Brain (organoid and tissue), 16 donors: ENCODE measurements at places on chromosomes 5 and 9.

DNA sequence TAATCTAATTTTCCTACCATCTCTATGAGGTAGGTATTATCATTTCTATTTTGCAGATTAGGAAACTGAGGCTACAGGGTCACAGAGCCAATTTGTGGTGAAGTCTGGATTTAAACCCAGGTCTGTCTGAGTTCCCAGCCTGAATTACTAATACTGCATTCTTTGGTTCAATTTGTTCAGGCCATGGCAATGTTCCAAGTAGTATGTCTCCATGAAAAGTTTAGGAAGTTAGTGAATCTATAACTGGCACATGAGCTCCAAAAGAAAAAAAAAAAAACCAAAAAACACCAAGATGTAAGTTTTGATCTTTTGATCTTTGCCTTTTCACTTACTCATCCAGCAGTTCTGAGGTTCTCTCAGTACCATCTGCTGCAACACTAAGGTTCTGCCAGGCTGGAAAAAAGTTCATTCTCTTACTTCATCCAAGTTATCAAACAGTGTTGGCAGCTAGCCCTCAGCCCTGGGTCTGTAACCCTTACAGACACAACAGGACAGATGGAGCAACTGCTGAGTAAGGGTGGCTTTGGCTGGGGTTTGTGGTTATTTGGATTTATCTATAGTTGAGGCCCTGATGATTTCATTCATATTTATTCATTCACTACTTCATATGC, 4.4 kb upstream of the TMEM268 start:
- DNase-seq, result no peak

DNA sequence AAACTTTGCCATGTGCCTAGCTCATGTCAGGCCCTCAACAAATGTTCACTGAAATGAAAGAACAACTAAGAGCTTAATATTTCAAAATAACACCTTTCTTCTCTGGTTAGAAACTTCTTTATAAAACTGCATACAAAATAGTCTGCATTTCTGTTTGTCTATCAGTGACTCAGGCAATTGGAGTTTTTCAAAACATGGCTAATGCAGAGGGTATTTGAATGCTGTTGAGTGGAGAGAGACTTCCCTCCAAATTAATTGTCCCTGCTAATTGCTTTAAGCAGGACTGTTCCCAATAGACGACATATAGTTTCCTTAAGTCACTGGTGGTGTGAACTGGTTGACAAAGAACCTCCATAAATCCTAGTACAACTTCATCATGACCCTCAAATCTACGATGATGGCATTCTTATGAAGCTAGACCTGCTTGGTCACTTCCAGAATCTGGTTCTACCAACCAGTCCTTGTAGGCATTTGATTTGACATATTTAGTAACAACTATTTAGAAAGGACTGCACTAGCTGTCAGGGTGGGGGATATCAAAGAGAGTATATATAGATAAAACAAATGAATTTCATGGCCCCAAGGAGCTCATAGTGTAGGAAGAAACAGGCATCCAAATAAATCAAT, 84.5 kb downstream of the PRLR start:
- DNase-seq, result no peak

GRCh38 chr5:147611483-147611882, 101.6 kb upstream of the DPYSL3 start:
- DNase-seq, result no peak

GRCh38 chr5:72268753-72269410, 51.2 kb downstream of the MRPS27 start:
- DNase-seq, result peak; percentile 53

GRCh38 chr5:107875833-107876232, 205.1 kb upstream of the EFNA5 start:
- peak; percentile 46 for DNase-seq

GRCh38 chr9:138040446-138041430, 163.2 kb downstream of the CACNA1B start:
- DNase-seq, result no peak

- no peak for DNase-seq
These were observed 240.0 kb upstream of the SLC24A2 start for GRCh38 chr9:20028849-20029231.

- no peak for DNase-seq
These were observed 71.8 kb downstream of the KDM4C start for GRCh38 chr9:6829536-6829935.

- no peak for DNase-seq
These were observed 105.4 kb downstream of the DAPK1 start for GRCh38 chr9:87602933-87603643.

- DNase-seq, result peak; percentile 81
These were observed 37.8 kb upstream of the S1PR3 start for GRCh38 chr9:88953381-88954029.

DNA sequence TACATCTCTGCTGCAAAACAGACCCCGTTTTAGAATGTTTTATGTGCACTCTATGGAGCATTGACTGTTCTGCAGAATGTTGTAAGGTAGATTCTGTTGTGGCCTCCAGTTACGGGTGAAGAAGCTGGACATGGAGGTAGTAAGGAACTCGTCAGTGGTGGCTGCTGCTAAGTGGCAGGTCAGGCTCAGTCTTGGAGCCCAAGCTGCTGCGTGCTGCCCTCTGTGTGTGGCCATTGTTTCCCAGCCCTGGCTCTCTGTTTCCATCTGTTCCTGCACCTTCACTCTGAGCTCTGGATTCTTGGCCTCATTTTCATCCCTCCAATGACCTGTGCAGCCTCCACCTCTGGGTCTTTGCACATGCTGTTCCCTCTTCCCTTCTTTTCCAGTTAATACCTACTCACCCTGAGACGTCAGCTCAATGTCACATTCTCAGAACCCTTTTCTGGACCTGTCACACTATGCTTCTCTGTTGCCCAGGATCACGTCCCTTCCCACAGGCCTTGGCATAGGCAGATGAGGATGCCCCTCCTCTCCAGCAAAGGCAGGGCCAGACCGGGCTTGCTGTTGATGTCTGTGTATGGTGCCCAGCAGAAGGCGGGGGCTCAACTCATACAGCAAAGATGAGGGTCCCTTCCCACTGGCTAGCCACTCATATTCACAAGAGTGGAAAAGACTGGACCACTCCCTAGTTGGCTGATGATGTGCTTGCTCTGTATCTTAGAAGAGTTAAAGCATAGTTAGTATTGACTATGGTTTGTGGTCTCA, 97.6 kb downstream of the TENT4A start:
- no peak for DNase-seq

DNA sequence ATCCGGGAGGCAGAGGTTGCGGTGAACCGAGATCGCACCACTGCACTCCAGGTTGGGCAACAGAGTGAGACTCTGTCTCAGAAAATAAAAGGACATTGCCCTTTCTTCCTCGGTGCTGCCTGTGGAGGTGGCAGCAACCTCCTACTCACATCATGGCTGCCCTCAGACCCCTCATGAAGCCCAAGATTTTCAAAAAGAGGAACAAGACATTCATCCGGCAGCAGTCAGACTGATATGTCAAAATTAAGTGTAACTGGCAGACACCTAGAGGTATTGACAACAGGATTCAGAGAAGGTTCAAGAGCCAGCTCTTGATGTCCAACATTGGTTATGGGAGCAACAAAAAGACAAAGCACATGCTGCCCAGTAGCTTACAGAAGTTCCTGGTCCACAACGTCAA, 12.6 kb upstream of the PAX5 start:
- DNase-seq, result no peak

DNA sequence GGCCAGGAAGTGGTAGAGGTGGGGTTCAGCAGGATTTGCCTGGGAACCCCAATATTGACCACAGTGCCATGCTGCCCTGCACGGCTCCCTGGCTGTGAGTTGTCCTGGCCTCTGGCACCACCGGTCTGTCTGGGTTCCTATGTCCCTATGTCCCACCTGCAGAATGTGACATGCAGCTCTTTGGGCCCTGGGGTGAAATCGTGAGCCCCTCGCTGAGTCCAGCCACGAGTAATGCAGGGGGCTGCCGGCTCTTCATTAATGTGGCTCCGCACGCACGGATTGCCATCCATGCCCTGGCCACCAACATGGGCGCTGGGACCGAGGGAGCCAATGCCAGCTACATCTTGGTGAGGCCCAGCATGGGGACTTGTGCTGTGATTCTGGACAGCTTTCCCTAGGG, 2.0 kb upstream of the CACFD1 start:
- no peak for DNase-seq

GRCh38 chr5:140131967-140132409, 6.3 kb downstream of the IGIP start:
- DNase-seq, result no peak

GRCh38 chr9:132069046-132069898, 10.4 kb downstream of the MED27 start:
- DNase-seq, result no peak

DNA sequence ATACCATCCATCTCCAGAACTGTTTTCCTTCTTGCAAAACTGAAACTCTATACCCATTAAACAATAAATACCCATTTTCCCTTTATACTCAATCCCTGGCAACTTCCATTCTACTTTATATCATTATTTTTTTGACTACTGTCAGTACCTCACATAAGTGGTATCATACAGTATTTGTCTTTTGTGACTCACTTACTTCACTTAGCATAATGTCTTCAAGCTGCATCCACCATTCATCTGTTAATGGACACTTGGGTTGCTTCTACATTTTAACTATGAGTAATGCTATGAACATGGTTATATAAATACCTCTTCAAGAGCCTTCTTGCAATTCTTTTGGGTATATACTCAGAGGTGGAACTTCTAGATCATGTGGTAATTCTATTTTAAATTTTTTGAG, 11.6 kb upstream of the TYRP1 start:
- no peak for DNase-seq

DNA sequence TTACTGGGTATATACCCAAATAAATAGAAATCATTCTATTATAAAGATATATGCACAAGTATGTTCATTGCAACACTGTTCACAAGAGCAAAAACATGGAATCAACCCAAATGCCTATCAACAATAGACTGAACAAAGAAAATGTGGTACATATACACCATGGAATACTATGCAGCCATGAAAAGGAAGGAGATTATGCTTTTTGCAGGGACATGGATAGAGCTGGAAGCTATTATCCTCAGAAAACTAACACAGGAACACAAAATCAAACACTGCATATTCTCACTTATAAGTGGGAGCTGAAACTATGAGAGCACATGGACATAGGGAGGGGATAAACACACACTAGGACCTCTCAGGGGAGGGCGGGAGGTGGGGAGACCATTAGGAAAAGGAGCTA, 298.4 kb upstream of the CDH9 start:
- DNase-seq, result no peak

GRCh38 chr5:101678481-101679193, 617.4 kb downstream of the SLCO4C1 start:
- DNase-seq, result peak; percentile 39

DNA sequence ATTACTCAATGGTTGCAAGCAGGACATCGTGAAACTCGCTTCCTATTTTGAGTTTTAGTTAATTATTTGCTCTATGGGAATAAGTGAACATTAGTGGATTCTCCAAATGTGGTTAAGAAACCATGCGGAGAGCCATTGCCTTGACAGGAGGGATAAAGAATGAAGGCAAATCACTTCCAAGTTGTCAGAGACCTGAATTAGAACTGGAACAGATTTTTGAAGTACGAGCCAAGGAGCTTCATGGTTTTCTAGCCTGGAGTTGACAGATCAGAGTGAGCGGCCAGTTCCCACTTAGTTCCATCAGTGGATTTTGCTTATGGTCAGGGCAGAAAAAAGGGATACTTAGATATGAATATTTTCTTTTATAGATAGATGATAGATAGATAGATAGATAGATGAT, 171.4 kb upstream of the CDH10 start:
- DNase-seq, result no peak

GRCh38 chr9:94767331-94768072, 41.0 kb downstream of the AOPEP start:
- no peak for DNase-seq
